ENCODE measurements at places on chromosomes 13 and 19.
A peak's percentile ranks its signal among the peaks of the same experiment; 100 is the strongest.

GRCh38 chr19:44765033-44765948 lies 12.4 kb upstream of the CBLC start:
- no peak for DNase-seq

DNA sequence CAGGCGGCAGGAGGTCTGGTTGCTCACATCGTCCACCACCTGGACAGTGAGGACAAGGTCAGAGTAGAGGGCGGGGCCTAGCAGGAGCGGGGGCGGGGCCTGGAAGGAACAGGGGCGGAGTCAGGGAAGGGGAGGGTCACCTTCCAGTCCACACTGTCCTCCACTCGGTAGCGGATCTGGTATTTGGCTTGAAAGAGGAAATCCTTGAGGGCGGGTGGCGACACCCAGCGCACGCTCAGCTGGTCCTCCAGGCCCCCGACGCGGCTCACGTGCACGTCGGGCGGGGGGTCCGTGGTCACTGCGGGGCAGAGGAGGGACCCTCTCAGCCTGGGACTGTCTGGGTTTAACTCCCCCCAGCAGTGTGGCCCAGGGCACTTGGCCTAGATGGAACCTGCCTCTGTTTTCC lies 8.2 kb downstream of the REX1BD start:
- DNase-seq: no peak

DNA sequence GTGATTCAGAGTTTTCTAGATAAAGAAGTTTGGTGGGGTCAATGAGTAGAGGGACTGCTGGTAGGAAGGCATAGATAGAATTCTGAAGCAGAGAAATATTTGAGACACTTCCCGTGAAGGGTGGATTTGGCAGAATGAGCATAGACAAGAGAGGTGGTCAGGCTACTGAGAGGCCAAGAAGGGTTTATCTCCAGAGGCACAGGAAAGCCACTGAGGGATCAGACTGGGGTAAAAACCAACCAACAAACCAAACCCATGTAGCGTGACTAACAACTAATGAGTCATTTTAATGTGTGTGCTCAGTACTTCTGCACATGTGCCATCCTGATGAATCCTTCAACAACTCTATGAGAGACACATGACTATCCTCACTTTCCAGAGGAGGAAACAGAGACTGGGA lies 60.0 kb upstream of the SERP2 start:
- peak; percentile 48 for DNase-seq

GRCh38 chr13:27043013-27043412 lies 128.6 kb downstream of the USP12 start:
- peak; percentile 35 for DNase-seq
